ENCODE measurements at places on chromosomes 2 and 18.

- no peak for DNase-seq
These were observed 31.7 kb downstream of the IL37 start for GRCh38 chr2:112942654-112943002.

- no peak for DNase-seq
These were observed 170.3 kb downstream of the CAMKMT start for GRCh38 chr2:44532031-44532430.

GRCh38 chr2:173171924-173172643 is 96.4 kb downstream of the MAP3K20 start:
- no peak for DNase-seq

DNA sequence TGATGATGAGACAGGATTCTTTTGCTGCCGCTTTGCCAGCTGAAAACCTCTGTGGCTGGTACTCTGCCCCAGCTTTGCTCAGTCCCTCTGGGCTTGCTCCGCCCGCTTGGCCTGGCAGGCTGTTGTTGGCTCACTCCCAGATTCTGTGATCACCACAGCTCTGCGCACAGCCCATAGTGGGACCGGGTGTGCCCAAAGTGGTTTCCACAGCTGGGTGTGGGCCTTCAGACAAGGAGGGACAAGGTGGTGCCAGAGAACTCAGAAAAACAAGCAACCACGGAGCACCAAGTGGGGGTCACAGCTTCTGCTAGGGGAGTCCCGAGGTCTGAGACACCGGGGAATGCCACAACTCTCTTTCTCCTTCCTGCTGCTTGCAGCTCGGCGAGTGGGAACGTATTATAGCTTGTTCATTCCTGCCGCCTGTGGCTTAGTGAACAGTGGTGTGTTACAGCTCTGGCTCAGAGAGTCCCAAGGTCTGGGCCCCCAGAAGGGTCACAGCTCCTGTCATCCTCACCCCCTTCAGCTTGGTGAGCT is 9.2 kb upstream of the KYNU start:
- no peak for DNase-seq

DNA sequence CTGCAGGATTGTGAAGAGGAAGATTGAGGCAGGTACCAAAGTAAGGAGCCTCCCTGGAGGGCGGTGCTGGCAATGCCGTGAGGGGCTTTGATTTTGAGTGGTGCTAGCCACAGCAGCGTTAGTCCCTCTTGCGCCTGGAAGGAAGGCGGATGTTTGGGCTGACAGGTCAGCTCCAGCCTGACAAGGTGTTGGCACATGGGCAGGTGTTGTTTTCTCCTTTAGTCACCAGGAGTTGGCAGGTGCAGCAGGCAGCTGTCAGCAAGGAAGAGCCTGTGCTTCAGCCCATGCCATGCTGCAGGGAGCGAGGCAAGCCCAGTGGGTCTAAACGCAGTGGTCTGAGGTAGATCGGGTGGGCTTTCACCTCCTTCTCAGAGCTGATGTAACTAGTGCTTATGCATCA is 8.5 kb downstream of the SEC11C start:
- DNase-seq, result no peak

DNA sequence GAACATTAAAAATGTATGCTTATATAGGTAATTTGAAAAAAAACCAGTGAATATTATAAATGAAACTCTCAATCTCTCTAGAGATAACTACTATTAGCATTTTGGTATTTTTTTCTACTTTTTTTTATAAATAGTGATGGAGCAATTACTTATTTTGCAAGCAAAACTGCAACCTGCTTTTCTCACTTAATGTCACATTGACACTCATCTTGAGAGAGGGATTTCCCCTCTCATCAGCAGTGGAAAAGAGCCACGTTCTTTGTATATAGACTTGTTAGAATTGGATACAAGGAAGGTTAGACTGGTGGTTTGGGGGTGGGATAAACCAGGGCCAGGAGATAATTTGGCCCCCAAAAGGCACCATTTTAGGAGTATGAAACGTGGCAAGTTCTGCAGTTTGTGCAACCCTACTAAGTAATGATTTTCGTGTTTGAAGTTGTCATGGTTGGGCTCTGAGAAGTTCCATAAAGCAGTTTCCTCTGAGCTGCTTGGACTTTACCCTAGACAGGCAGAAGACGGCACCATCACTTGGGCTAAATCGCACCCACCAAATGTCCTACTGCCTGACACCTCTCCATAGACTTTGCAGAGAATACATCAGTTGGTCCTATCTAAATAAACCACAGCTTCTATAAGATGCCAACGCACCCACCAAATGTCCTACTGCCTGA is 194.0 kb downstream of the ACTR3 start:
- DNase-seq, result no peak

DNA sequence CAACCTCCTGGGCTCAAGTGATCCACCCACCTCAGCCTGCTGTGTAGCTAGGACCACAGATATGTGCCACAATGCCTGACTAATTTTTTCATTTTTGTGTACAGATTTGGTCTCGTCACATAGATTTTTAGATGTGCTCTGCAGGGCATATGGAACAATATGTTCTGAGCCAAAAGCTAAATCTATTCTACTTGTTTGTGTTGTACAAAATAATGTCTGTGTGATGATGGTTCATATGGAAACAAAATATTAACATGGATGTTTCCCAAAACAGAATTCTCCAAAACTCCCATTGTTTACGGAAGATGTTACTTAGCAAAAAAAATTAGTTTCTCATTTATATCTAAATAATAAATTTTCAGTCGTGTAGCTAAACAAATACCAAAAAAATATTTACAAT is 12.6 kb upstream of the KLHL23 start:
- no peak for DNase-seq

DNA sequence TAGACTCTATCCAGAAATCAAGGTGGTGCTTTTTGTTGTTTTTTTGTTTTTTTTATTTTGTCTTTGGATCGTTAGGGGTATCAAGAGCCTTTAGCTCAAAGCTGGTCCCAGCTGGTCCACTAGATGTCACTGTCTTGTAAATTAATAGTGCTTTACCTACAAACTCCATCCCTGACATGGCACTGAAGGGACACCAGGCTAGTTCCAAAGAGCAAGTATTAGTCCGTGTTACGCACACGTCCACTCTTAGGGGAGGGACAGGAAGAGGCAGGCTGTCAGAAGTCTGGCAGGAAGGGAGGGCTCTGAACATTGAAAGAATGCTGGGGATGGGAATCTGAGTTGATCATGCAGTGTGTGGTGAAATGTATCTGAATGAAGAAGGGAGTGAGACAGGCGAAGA is 85.9 kb upstream of the CCBE1 start:
- DNase-seq, result no peak

GRCh38 chr2:81324046-81324445 is 1019.5 kb upstream of the LRRTM1 start:
- DNase-seq, result no peak

DNA sequence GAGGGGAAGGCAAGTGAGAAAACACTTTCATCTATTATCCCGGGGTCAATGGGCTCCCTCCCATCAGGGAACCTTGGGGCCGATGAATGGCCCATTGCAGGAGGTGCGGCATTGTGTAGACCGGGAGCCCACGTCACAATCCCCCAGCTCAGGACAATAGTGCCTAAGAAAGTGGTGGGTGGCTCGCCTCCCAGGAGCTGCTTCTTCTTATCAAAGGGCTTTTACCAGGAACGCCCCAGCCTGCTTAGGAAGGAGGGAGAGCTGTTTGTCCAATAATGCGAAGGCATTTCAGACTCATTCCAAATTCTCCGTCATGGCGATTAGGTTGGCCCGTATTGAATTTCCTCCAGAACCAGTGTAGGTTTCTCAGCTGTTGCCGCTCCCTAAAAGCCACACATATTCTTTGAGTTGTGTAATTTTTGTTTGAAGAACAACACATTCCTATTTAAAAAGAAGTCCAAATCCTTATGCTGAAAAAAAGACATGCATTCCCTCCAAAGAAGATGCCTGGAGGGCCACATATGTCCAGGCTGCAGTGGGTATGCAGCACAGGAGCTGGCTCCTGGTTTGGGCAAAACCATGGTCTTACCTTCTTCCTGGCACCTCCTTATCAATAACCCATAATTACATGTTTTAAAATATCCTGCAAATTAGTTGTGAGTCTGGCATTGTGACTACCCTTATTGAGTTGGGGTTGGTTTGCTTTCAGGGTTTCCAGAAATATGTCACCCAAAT is 264.7 kb downstream of the MYCN start:
- DNase-seq, result no peak

DNA sequence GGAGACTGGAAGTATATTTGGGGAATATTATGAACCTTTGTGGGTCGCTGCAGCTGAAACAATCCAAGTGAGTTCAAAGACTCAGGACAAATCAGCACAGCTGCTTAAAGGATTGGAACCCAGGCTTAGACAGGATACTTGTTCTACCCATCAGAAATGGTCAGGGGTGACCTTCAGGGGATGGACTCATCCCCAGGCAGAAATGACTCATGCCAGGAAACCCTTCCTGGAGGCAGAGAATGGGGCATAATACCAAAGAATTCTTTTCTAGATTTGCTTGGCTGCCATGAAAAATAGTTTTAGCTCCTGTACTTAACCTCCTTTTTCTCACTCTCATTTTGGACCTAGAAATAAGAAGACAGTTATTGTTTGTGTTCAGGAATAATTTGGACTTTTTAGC is 425.5 kb downstream of the TSN start:
- DNase-seq, result no peak

DNA sequence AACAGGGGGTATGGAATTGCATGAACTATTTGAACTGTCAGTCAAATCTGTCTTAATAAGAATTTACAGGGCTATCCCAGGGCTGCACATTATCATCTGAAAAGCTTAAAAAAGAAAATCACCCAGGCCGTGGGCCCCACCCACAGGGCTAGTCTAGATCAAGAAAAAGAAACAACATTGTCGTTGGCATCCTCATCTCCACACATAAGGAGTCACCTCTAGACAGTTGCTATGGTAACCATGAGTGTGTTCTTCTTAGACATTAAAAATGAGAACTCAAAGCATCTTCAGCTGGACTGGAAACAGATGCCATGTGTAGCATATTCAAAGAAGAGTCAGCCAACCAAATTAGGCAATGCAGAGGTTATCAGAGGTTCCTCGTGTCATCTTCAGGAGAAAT is 72.3 kb upstream of the CPO start:
- no peak for DNase-seq

DNA sequence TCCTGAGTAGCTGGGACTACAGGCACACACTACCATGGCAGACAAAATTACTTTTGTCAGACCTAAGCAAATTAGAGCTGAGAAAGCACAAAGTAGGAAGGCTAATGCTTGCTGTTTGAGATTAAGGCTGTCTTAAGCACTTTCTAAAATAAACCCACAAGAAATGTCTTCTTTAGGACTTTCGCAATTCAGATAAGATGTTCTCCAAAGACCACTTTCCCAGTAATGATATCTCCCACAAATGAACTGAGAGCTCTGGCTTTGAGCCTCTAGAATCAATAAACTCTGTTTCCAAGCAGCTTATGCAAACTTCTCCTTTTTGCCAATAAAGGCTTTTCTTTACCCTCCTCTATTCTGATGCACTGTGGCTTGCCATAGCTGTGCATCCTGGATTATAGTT is 32.0 kb upstream of the GALNT1 start:
- DNase-seq, result no peak

GRCh38 chr2:195322324-195322723 is 334.7 kb upstream of the SLC39A10 start:
- DNase-seq, result no peak

DNA sequence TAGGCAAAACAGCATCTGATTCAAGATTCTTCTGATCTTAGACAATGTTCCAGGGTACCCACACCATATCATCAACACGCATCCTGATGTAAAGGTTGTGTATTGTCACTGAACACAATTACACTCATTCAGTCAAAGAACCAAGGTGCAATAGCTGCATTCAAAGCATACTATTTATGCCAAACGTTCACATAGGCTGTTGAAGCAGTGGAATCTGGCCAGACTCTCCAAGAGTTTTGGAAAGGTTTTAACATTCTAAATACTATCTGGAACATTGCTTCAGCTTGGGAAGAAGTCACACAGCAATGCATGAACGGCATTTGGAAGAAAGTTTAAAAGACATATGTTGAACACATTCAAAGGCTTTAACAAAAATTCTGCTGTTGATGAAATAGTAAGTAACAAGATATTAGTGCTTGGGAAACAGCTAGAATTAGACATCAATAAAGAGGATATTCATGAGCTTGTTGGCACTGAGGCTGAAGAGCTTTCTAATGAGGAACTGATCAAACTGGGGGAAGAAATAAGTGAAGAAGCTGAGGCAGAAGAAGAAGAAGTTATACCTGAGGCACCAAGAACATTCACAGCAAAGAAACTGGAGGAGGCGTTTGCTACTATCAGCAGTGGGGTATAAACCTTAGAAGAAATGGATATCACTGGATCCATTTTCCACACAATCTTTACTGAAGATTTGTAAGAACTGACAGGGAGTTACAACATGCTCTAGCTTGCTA is 47.6 kb upstream of the MSH6 start:
- no peak for DNase-seq

Measured in stimulated activated CD8-positive, alpha-beta memory T cell treated with anti-CD3 and anti-CD28 coated beads, Interleukin-4, amount 100 ng/mL, for 4 hours (primary cell).